H9 (cell line): ENCODE measurements at places on chromosomes 11 and 22. TPM values are rescaled to one million over a fixed set of nuclear protein-coding genes. Genes with fewer than 3 reads are reported as not detected.

Gene ZW10
- 23.6 and 26.0 TPM in 2 replicates for total RNA-seq

DNA sequence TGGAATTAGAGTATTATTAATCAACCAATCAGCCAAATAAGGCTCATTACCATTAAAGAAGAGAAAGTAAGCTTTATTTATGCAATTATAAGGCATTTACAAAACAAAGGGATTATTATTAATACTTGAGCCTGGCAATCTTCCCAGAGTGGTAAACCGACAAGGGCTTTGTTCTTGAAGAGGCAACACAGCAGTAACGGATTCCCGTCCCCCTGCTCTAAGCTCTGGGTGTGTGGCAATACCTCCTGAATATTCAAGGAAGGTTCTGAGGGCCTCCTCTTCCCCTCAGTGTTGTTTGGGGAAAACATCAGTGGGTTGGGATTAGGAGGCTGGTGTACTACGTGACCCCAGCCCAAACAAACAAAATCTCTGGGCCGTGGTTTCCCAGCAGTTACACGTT is 176.5 kb downstream of the TENM4 start:
- no peaks in the 10 kb centered on the region for H3K27me3 ChIP-seq
- DNase-seq = no peak
- H3K4me1 ChIP-seq = peaks cover 3% of the 10 kb centered on the region
- no peak overlapping the region for H3K4me3 ChIP-seq

DNA sequence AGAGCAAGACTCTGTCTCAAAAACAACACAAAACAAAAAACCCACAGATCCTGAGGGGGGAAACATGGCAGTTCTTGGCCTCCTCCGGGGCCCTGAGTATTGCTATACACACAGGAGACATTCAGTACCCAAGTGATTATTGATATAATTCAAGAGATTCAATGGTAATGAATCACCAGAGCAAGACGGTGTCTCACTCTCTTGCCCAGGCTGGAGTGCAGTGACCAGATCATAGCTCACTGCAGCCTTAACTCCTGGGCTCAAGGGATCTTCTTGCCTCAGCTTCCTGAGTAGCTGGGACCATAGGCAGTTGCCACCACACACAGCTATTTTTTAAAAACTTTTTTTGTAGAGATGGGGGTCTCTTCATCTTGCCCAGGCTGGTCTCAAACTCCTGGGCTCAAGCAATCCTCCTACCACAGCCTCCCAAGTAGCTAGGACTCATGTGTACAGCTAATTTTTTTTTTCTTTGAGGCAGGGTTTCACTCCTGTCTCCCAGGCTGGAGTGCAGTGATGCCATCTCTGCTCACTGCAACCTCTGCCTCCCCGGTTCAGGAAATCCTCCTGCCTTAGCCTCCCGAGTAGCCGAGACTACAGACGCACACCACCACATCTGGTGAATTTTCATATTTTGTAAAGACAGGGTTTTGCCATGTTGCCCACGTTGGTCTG is 21.8 kb upstream of the PIK3C2A start:
- no peaks in the 10 kb centered on the region for H3K4me1 ChIP-seq
- DNase-seq = no peak
- H3K4me3 ChIP-seq = no peak overlapping the region
- no peaks in the 10 kb centered on the region; the same call in 2 of the 3 replicates for H3K36me3 ChIP-seq
- H3K27me3 ChIP-seq = no peaks in the 10 kb centered on the region

- H3K36me3 ChIP-seq = 0 out of 3 replicates have a peak, but pooled peaks cover 2% of the 10 kb centered on the region
- no peak overlapping the region for H3K27ac ChIP-seq
- H3K4me3 ChIP-seq = no peak overlapping the region
- H3K4me1 ChIP-seq = no peaks in the 10 kb centered on the region; the same call in 1 of the 2 replicates
- no peaks in the 10 kb centered on the region for H3K27me3 ChIP-seq
Measured at GRCh38 chr11:27204529-27204928, 158.5 kb downstream of the CCDC34 start.

GRCh38 chr11:4539603-4540219 is 5.3 kb upstream of the OR52M1 start:
- H3K27ac ChIP-seq = no peak overlapping the region
- no peak overlapping the region for H3K4me3 ChIP-seq
- H3K36me3 ChIP-seq = no peaks in the 10 kb centered on the region
- no peaks in the 10 kb centered on the region for H3K4me1 ChIP-seq
- no peaks in the 10 kb centered on the region for H3K27me3 ChIP-seq
